ENCODE measurements at places on chromosomes 11 and 22. TPM values are rescaled to one million over a fixed set of nuclear protein-coding genes. Genes with fewer than 3 reads are reported as not detected.

MS4A6A gene
- total RNA-seq, result 51.1 TPM

SYTL2 gene
- total RNA-seq, result 254 TPM

RAG1 gene
- total RNA-seq, result 1.1 TPM

GRCh38 chr22:44159221-44159620 is 21.5 kb upstream of the PARVG start:
- no peak for DNase-seq

INPP5J gene
- total RNA-seq, result 4.8 TPM

DNA sequence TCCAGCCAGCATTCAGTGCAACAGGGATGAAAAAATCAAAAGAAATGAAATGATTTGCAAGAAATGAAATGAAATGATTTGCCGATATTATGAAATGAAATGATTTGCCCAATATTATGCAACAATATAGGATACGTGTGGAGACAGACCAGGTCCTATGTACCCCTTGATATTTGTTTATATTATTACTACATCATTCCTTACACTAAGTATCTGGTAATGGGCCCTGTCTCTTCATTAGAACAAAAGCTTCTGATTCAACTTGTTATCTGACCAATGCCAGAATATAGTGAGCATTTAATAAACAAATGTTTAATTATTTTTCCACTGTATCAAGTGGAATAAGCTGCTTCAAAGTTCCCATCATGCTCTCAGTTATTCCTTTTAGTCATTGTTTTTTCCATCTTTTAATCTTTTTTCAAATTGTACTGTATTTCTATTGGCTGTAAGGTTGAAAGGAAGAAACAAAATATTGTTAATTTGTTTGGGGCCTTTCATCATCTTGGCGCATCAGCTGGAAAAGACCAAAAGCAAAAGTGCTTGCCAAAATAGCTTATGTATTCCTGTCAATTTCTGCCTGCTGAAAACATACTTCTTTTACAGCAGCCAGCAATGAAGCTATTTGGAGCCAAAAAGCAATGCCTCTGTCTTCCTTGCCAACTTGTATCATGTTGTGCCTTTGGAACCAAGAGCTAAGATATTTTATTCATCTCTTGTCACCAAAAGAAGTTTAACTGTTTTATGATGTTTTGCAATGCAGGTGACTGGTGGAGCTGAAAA is 2314.9 kb downstream of the LRRC4C start:
- DNase-seq, result no peak

INSC gene
- 1.7 TPM for total RNA-seq

TECTA gene
- total RNA-seq, result 0.83 TPM

DNA sequence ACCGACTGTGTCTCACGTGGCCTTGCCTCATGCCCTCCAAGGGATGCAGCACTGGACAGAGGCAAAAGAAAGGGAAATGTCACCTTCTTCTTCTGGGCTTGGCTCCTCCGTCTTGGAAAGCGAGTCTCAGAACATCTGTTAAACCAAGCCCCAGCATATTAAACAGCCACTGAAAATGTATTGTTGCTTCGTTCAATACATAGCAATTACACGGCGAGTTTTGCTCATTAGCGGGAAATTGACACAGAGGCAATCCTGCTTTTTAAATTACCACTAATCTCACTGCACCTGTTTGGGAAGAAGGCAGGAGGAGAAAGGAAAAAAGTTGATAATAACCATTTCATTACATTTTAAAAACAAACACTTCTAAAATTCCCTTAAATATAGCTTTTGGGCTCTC is 72.1 kb downstream of the SEZ6L start:
- no peak for DNase-seq

EIF1AD gene
- total RNA-seq, result 28.7 TPM

GRCh38 chr11:13091804-13092203 is 82.7 kb downstream of the RASSF10 start:
- DNase-seq, result no peak

GRCh38 chr11:76596652-76597051 is 73.9 kb downstream of the LRRC32 start:
- DNase-seq, result no peak

GRCh38 chr11:69075421-69076128 is 26.8 kb downstream of the TPCN2 start:
- peak; percentile 77 for DNase-seq

GRCh38 chr22:50179937-50180726 is 5.6 kb upstream of the TRABD start:
- DNase-seq, result no peak

GRCh38 chr11:117528097-117528721 is 200.6 kb downstream of the CEP164 start:
- no peak for DNase-seq

GRCh38 chr22:40967111-40967760 is 16.1 kb downstream of the RBX1 start:
- DNase-seq, result no peak

GRCh38 chr22:36411589-36412258 is 24.0 kb upstream of the MYH9 start:
- DNase-seq, result no peak

KDM4E gene
- not detected for total RNA-seq

SPTBN2 gene
- 33.7 TPM for total RNA-seq

EXPH5 gene
- total RNA-seq, result 19.5 TPM

SCGB2A2 gene
- not detected for total RNA-seq

CRYBB1 gene
- not detected for total RNA-seq

- no peak for DNase-seq
Observed at GRCh38 chr11:18492888-18493287, 33.9 kb downstream of the TSG101 start.

DNA sequence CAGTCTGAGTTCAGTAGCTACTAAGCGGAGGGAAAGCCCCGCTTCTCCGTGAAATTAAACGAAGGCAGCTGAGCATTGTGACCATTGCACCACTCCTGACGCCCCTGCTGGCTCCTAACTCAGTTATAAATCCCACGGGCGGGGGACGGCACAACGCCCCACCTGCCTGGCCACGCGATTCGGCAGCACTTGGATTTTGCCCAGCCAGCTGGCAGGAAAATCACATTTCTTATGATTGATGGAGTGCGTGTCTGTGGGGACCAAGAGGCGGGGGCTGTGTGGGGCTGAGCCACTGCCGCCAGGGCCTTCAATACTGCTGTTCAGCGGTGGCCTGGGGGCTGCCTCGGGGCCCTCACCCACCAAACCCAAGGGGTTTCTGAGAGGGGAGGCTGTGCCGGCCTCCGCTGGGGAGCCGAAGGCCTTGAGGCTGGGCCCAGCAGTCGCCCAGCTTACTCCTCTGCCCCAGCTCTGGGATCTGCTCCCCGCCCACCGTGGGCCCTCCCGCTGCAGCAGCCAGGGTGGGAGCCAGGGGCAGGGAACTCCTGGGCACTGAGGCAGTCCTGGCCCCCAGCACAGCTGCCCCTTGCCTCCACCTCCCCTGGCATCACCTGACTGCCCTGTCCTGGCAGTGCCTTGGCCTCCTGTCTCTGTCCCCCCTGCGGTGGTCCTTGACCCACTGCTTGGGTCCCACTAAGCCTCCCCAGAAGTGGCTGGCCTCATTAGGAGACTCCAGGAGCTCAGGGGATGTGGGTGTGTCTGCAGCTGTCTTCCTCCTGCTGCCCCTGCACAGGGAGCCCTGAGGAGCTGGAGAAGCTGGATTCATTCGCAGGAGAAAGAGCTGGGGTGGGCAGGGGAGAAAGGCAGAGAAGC is 30.7 kb downstream of the SHISAL1 start:
- no peak for DNase-seq

GRCh38 chr11:86440305-86440716 is 65.6 kb downstream of the CCDC81 start:
- no peak for DNase-seq

CHRNA10 gene
- total RNA-seq, result 2.4 TPM

GRCh38 chr22:32119568-32120235 is 39.4 kb downstream of the C22orf42 start:
- no peak for DNase-seq

GRCh38 chr11:71322192-71322735 is 69.9 kb upstream of the SHANK2 start:
- no peak for DNase-seq

UPK3A gene
- total RNA-seq, result 233 TPM

DNA sequence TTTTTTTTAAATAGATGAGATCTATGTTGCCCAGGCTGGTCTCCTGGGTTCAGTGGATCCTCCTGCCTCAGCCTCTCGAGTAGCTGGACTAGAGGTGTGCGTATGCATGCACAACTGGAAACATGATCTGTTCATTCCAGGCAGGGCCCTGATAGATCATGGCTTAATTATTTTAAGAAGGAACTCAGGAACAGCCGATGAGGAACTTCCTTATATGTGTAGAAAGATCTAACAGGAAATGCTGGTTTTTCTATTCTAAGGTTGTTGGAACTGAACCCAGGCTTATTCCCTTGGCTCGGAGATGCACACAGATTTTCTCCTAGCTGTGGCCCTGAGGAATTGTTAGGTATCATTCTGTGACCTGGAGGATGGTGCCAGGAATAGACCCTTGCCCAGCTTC is 32.4 kb downstream of the SPECC1L start:
- DNase-seq, result no peak

RIMBP3C gene
- 0.29 TPM for total RNA-seq

- no peak for DNase-seq
Observed at GRCh38 chr11:31959716-31960115, 131.2 kb upstream of the RCN1 start.

SLC22A8 gene
- not detected for total RNA-seq

DNA sequence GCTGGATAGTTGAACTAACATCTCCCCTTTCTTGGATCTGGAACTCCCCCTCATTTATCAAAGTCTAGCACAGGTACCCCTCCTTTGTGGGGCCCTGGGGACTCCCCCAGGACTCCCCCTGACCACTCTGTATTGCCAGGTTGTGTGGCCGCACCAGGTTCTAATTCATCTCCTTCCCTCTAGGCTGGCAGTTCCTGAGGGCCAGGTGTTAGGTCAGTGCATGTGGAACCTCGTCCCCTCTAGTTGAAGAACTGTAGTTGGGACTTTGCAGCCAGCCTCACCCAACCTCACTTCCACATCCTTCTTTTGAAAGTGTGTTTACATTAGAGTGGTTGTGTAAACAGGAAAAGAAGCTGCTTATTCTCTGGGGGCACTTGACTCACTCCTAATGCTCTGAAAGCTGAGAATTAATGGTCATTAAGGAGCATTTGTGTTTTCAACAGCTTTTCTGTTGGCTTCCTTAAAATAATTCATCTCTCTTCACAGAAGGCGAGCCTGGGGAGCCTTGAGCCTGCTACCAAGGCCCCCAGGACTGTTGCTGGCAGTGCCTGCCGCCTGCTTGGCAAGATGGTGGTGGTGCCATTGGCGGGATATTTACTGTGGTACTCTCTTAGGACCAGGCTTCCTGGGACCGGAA is 11.8 kb downstream of the UPB1 start:
- no peak for DNase-seq

FXYD6 gene
- total RNA-seq, result 41.8 TPM

- DNase-seq, result peak; percentile 94
Observed at GRCh38 chr22:19432133-19432851, at the start of gene MRPL40. MRPL40 (plus strand) TSS chr22:19432545; CDS start chr22:19432555, 10 bp downstream.

Data from ureter (tissue), 1 donor.